Immature natural killer cell (primary cell): ENCODE measurements at places on chromosomes 12 and 14. TPM values are rescaled to one million over a fixed set of nuclear protein-coding genes. Genes with fewer than 3 reads are reported as not detected.

The TBX3 gene
- not detected for polyA plus RNA-seq

GRCh38 chr12:132422040-132422380 is 67.9 kb upstream of the FBRSL1 start:
- no peaks in the 10 kb centered on the region for H3K4me1 ChIP-seq
- H3K36me3 ChIP-seq, result no peaks in the 10 kb centered on the region
- no peak overlapping the region for H3K27ac ChIP-seq
- no peak for DNase-seq

The CLEC7A gene
- 1.4 TPM for polyA plus RNA-seq

DNA sequence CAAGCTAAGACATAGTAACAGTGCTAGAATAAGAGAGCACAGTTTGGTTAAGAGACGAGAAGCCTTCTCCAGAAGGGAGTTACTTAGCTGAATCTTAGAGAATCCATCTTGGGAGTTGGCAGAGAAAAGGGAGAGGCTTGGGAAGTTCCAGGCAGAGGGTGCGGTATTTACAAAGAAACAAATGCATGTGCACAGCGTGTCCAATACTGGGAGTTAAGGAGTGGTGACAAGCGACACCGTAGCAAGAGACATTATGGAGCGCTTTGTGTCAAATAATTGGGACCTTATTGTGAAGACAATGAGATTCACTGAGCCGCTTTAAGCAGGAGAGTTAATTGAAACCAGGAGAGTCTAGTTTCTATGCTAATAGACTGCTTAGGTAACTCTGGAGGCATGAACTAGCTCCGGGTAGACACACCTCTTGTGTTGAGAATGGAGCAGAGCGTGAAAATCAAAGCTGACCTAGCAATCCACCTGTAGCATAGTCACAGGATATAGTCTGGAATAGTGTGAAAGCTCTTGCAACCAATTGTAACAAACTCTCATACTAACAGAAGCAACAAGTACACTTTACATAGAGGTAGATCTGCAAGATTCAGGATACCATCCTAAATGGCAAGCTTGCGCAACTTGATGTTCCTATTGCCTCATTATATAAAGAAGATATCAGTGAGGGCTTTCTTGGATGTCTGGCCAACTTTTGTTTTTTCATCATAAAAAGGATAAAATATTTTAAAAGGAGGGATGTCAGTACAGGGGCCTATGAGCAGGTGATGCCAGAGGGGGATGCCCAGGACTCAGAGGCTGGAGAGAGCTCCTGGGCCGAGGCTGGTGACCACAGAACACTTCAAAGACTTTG is 5.3 kb downstream of the ALDH1L2 start:
- DNase-seq, result no peak
- no peak overlapping the region for H3K27ac ChIP-seq
- H3K27me3 ChIP-seq, result peaks cover 22% of the 10 kb centered on the region
- peaks cover 5% of the 10 kb centered on the region for H3K4me1 ChIP-seq
- H3K36me3 ChIP-seq, result no peaks in the 10 kb centered on the region

DNA sequence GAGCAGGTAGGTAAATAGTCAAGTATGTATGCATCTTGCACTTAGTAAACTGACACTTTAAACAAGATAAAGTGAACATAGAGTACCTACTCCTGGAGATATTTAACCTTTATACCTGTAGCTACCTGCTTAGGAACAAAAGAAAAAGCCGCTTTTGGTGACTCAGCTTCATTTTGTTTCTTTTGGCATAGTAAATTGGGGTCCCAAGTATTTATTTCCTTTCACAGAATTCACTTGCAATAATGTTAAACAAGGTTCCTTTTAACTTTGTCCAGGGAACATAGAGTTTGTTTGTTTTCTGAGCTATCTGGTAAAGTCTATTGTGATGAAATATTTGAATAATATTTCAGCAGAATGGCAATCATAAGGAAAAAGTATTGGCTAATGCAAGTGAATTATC is 20.0 kb downstream of the SLCO1B3 start:
- no peaks in the 10 kb centered on the region for H3K36me3 ChIP-seq
- H3K27me3 ChIP-seq, result no peaks in the 10 kb centered on the region
- no peaks in the 10 kb centered on the region for H3K4me1 ChIP-seq
- DNase-seq, result no peak
- no peak overlapping the region for H3K27ac ChIP-seq

GRCh38 chr14:37992499-37992898 is 215.2 kb upstream of the SSTR1 start:
- H3K4me1 ChIP-seq, result peaks cover 4% of the 10 kb centered on the region
- H3K27me3 ChIP-seq, result peaks cover 2% of the 10 kb centered on the region
- no peak overlapping the region for H3K4me3 ChIP-seq
- no peak overlapping the region for H3K27ac ChIP-seq
- DNase-seq, result no peak
- H3K36me3 ChIP-seq, result no peaks in the 10 kb centered on the region

DNA sequence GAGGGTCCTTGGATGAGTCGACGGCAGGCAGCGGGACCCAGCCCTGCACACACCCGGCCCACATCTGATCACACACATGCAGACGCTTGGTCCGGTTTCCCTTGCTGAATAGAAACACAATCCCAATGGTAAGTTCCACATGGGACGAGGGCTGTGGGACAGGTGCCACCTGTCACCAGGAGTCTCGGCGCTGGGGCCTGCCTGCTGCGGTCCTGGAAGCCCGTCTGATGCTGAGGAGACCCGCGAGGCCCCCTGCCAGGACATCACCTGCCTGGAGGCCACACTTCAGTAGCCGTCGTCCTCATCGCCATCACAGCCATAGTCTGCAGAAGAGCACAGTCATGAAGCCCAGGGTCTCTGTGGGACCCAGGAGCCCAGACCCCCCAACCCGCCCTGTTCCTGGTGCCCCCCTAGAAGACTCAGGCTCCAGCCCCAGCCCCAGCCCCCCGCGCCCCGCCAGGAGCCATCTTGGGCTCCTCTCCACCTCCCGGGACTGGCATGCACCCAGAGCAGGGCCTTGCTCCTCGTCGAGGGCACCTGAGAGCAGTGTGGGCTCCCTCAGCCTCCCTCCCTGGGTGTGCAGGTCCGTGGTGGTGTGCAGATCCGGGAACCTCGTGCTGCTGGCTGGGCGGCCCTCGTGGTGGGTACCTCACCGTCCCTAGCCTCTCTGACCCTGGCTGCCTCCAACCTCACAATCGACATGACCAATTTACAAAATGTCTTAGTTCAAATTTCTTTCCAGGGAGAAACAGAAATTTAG is 29.3 kb upstream of the NUDT14 start:
- no peaks in the 10 kb centered on the region for H3K36me3 ChIP-seq
- peaks cover 1% of the 10 kb centered on the region for H3K27me3 ChIP-seq
- H3K4me1 ChIP-seq, result peaks cover 6% of the 10 kb centered on the region
- H3K27ac ChIP-seq, result no peak overlapping the region
- H3K4me3 ChIP-seq, result no peak overlapping the region

GRCh38 chr12:104536841-104537240 is 80.1 kb downstream of the CHST11 start:
- no peaks in the 10 kb centered on the region for H3K36me3 ChIP-seq
- no peak for DNase-seq
- no peak overlapping the region for H3K27ac ChIP-seq
- H3K4me3 ChIP-seq, result no peak overlapping the region

GRCh38 chr12:122789637-122790036 is 15.3 kb downstream of the CCDC62 start:
- peaks cover 3% of the 10 kb centered on the region for H3K36me3 ChIP-seq
- H3K27ac ChIP-seq, result no peak overlapping the region
- H3K27me3 ChIP-seq, result peaks cover 3% of the 10 kb centered on the region
- no peaks in the 10 kb centered on the region for H3K4me1 ChIP-seq

GRCh38 chr14:69360438-69361108 is 37.5 kb downstream of the ERH start:
- peaks cover 2% of the 10 kb centered on the region for H3K27me3 ChIP-seq
- no peak for DNase-seq
- H3K27ac ChIP-seq, result no peak overlapping the region
- H3K4me3 ChIP-seq, result no peak overlapping the region
- H3K36me3 ChIP-seq, result no peaks in the 10 kb centered on the region

GRCh38 chr12:126944684-126945083 is 1322.3 kb upstream of the TMEM132C start:
- H3K36me3 ChIP-seq, result no peaks in the 10 kb centered on the region
- H3K27me3 ChIP-seq, result peaks cover 2% of the 10 kb centered on the region
- no peak overlapping the region for H3K27ac ChIP-seq
- DNase-seq, result no peak

DNA sequence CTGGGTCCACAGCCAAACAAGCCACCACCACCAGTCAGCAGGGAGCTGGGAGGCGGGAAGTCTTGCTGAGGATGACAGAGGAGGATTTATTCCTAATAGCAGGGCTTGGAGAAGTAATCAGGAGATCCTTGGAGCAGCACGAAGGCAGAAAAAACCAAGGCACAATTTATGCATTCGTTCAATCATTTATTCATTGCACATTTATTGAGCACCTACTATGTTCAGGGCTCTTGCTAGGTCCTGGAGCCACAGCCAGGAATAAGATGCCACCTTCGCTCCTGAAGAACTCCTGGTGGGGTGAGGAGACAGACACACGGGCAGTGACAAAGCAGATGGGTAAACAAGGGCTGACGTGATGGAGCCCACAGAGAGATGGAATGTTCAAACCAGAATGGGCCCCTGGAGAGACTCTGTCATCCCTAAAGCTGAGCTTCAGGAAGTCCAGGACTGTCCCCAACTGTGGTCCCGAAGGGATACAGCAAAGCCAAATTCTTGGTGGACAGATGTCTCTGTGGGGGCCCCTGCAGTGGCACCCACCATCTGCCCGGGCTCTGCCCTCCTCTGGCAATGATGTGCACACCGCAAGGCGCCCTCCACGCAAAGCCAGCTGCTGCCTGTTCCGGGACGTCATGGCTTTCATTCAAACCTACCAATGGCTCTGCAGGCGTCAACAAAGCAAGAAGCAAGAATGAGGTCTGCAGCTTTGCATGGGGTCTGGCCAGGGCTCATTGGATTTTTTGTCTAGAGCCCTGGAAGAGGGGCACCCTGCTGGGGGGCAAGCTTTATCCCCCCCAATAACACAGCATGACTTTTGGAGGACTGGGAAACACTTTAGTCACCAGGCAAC is 3.0 kb upstream of the TESC start:
- H3K4me3 ChIP-seq, result no peak overlapping the region
- peaks cover 19% of the 10 kb centered on the region for H3K27me3 ChIP-seq
- no peak overlapping the region for H3K27ac ChIP-seq
- H3K4me1 ChIP-seq, result peaks cover 22% of the 10 kb centered on the region
- DNase-seq, result no peak

GRCh38 chr12:69998011-69998410 is 173.0 kb downstream of the MYRFL start:
- H3K36me3 ChIP-seq, result no peaks in the 10 kb centered on the region
- no peaks in the 10 kb centered on the region for H3K27me3 ChIP-seq
- peak overlapping the region; percentile 30 for H3K27ac ChIP-seq
- no peaks in the 10 kb centered on the region for H3K4me1 ChIP-seq
- H3K4me3 ChIP-seq, result no peak overlapping the region
- DNase-seq, result no peak

- H3K36me3 ChIP-seq, result peaks cover 3% of the 10 kb centered on the region
- peaks cover 2% of the 10 kb centered on the region for H3K27me3 ChIP-seq
- H3K27ac ChIP-seq, result no peak overlapping the region
These were observed 200.6 kb downstream of the ANO4 start for GRCh38 chr12:100995201-100995600.

DNA sequence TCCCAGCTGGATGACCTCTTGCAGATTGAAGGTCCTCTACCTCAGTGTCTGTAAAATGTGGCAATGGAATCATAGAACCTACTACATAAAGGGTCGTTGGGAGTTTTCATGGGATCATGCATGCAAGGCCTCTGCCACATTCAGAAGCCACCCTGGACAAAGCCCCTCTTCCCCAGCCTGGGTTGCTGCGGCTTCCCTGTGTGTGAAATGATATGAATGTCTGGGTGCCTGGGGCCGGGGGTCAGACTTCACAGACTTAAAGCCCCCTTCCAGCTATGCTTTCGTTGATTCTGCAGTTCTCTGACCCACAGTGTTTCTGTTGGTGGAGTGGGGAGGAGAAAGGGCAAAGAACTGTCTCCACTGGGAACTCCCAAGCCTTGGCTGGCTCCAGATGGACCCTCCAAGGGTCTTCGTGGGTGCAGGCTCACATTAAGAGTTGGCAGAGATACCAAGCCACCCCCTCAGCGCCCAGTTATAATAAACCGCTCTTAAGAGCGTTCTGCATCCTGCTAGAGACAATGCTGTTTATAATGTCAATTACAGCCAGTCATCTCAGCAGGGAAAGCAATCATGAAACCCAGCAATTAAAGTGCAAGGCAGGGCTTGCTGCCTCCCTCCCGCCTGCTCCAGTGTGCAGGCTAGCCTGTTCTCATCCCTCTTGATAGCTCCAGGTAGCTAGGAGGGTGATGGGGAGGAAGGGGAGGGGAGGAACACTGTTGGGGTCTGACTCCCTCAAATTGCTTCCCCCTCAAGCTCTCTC is 210.9 kb upstream of the FKBP4 start:
- no peak overlapping the region for H3K4me3 ChIP-seq
- no peak for DNase-seq
- H3K27ac ChIP-seq, result no peak overlapping the region
- H3K4me1 ChIP-seq, result no peaks in the 10 kb centered on the region
- H3K27me3 ChIP-seq, result peaks cover 7% of the 10 kb centered on the region
